CD4-positive, alpha-beta memory T cell (primary cell): ENCODE measurements at places on chromosomes 2 and 18.

DNA sequence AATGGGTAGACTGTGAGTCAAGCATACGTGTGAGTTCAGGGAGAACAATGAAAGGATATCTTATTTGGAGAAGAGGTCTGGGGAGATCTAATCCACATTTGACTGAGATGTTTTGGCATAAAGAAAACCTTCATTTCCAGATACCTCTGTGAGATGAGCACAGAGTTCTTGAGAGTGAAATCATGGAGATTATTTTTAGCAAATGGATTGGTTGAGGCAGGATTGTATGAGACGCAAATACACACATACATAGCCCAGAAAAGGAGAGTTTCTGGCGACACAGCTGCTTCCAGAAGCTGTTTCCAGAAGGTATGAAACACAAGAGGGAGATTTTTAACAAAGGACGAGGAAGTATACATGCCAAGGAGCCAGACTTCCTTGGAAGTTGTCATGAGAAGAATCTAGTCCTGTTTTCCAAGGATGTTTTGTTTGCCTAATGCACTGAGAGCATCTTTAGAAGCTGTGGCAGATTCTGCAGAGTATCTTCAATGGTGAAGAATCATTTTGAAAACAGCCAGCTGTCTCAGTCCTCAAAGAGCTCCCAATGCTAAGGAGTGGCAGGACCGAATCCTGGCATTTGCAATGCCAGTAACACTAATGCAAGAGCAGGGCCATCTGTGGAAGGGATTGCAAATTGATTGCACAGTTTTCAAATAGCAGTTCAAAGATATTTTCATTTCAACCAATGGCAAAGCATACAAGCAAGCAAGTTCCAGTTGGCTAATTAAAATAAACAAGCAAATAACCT, 177.2 kb downstream of the SETBP1 start:
- DNase-seq, result no peak

DNA sequence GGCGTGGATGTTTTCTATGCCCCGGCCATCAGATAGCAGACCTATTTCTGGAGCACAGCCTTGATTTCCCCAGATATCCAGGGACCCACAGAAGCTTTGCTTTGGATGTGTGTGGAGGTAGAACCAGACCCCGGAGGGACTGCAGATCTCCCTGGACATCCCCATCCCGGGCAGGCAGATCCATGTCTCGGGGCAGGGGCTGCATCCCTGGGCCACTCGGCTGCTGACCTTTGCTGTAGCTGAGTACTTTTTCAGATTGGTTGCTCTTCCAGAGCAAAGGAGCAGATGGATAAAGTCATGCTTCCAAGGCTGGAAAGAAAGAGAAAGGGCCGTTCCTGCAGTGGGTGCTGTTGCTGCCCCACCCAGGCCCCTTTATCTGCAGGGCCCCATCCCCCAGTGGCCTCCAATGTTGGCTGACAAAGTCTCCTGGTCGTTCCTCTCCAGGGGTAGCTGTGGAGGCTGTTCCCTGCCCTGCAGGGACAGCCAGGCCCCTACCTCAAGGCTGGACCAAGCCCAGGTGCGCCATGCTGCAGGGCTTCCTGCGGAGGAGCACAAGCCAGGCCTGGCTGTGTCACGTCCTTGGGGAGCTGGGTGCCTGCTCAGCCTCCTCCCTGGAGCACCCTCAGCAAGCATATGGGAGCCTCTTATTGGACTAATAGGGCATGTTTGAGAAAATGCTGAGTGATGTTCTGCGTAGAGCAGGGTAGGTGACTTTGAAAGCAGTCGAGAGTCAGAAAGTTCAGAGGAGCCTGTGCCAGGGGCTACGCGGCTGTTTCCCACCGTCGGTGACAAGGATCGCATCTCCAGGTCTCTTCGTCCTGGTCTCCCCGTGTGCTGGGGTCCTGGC, 68.4 kb downstream of the TPO start:
- no peak for DNase-seq

DNA sequence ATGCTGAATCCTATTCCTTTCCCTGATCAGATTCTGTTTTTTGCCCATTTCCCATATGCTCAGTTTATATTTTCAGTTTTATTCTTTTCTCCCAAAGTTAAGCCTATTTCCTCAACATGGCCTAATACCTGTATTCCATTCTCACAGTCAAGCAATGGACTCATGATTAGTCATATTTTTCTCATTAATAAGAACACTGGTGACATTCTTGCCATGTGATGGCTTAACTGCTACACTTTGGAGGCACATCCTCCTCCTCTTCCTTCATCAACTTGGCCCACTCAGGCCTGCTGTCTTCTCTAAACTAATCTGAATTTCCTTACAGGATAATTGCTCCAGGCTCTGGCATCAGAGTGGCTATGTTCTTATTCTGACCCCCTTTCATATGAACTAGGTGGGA, 679.2 kb downstream of the NYAP2 start:
- DNase-seq, result no peak

GRCh38 chr2:23519334-23519651, 134.3 kb downstream of the KLHL29 start:
- DNase-seq, result no peak

DNA sequence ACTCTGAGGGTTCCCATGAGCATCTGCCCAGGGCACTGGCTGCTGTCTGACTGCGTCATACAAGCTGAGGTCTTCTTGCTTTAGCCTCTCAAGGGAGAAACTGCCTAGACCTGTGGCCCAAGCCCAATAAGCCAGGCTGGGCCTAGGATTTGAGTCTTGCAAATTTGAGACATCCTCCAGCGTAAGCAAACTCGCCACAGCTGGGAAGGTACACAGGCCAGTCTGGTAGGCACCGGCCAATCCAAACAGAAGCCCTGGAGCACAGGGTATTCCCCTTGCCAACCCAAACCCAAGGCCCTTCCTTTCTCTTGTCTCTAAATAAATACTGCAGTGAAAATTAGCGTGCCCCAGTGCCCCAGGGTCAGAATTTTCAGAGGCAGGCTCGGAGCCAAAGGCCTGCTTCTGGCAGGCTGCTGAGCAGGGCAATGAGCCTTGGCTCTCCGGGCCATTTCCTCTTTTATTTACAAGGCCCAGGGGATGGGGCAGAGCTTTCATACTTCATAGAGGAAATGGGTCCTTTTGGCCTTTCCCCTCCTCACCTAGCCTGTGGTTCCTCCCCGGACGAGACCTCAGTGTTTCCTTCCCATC, 33.3 kb downstream of the POLR1A start:
- DNase-seq, result no peak

DNA sequence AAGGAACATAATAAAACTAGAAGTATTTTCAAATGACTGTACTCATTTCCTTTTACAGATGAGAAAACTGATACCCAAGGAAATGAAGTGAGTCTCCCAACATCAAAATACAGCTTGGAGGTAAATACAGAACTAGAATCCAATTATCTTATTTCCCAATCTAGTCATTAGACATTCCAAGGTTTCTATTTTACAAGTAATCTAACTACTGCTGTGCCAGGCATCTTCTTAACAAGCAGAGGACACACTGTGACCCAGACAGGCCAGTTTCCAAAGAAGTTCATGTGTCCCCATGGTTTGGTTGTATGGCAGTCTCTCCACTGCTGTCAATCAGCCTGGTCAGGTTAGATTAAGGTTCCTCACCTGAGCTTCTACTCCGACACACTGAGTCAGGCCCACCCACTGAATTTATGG, 143.5 kb downstream of the THADA start:
- no peak for DNase-seq

- DNase-seq, result no peak
Measured at GRCh38 chr2:72778410-72778809, 47.4 kb downstream of the EXOC6B start.
